ENCODE measurements at places on chromosomes 6 and 20.

DNA sequence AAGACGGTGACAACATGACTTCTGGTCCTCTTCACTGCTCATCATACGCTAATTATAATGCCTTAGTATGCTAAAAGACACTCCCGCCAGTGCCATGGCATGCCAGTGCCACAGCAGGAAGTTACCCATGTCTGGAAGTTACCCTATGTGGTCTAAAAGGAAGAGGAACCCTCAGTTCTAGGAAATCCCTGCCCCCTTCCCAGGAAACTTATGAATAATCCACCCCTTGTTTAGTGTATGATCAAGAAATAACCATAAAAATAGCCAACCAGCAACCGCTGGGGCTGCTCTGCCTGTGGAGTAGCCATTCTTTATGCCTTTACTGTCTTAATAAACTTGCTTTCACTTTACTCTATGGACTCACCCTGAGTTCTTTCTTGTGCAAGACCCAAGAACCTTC is 15.8 kb upstream of the SERPINB9 start:
- DNase-seq, result no peak
- no peak overlapping the region for H3K27ac ChIP-seq
- H3K27me3 ChIP-seq, result no peaks in the 10 kb centered on the region
- no peak overlapping the region for H3K4me3 ChIP-seq
- peaks cover 12% of the 10 kb centered on the region for H3K4me1 ChIP-seq
- H3K36me3 ChIP-seq, result no peaks in the 10 kb centered on the region

DNA sequence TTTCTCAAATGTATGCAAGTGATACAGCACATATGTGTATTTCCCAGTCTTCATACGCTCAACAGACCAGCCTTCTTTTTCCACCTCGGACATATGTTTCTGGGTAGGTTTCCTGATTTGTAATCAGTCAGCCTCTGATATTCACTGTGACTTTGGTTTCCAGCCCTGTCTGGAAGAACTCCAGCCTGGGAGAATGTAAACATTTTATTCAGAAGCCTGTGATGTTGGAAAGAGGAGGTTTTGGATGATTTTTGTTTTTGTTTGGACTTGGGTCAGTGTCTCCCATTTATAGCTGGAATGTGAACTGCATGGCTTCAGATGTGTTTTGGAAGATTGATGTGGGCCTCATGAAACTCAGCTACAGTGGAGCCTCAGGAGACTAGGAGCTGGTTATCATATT is 172.2 kb upstream of the CENPW start:
- H3K27me3 ChIP-seq, result no peaks in the 10 kb centered on the region
- no peak overlapping the region for H3K27ac ChIP-seq
- DNase-seq, result peak; percentile 77
- H3K4me1 ChIP-seq, result no peaks in the 10 kb centered on the region
- no peaks in the 10 kb centered on the region for H3K36me3 ChIP-seq
- no peak overlapping the region for H3K4me3 ChIP-seq

DNA sequence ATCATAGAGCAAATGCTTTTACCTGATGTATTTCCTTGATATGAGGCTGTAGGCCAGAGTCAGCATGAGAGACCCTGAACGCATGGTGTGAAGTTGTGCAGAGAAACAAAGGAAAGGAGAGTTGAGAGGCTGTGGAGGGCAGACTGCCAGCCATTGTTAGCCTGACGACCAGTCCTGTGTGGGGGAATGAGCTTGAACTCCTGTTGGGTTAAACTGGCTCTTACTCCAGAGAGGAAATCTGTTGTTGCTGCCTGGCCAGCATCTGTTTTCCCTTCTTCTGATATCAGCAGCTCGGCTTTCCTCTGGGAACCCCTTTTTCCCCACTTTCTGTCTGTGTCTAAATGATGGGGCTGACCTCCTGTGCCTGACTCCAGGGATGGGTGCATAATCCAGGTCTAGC is 158.2 kb upstream of the ZFP64 start:
- H3K36me3 ChIP-seq, result no peaks in the 10 kb centered on the region
- H3K4me1 ChIP-seq, result no peaks in the 10 kb centered on the region
- DNase-seq, result peak; percentile 18
- H3K27ac ChIP-seq, result no peak overlapping the region

DNA sequence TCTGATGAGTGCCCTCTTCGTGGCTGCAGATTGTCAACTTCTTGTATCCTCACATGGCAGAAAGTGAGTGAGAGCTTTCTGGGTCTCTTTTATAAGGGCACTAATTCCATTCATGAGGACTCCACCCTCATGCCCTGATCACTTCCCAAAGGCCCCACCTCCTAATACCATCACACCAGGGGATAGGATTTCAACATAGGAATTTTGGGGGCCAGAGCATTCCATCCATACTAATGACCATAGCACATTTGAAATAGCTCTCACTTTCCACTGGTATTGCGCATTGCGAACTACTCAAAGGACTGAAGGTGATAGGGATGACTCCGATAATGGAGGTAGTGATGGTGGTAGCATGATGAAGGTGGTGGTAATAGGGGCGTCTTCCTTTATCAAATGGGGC is 324.3 kb downstream of the PRL start:
- H3K27me3 ChIP-seq, result no peaks in the 10 kb centered on the region
- H3K36me3 ChIP-seq, result no peaks in the 10 kb centered on the region
- no peak overlapping the region for H3K27ac ChIP-seq
- DNase-seq, result no peak

Data from muscle of leg (tissue), 16 donors.